Activated CD8-positive, alpha-beta T cell treated with anti-CD3 and anti-CD28 coated beads, Interleukin-2, amount 10 ng/mL, durations not matched to agents 7 days and 5 days (primary cell): ENCODE measurements at places on chromosomes 7 and 10. TPM values are rescaled to one million over a fixed set of nuclear protein-coding genes. Genes with fewer than 3 reads are reported as not detected.

DNA sequence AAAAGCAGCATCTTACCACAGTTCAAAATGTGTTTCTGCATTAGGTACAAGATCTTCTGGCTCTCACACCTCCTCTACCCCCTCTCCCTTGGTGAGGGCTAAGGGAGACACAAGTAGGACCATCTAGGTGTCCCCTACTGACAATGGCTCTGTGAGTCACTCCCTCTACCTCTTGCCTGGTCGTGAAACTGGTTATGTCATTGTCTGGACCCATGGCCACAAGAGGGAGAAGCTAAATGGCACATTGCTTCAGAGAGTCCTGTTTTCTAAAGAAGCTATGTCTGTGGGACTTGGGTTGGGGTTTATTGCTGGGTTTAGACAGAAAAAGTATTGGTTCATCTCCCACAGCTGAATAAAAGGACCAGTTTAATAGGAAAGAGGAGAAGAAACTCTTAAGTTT lies 4.0 kb upstream of the PLXNA4 start:
- H3K27me3 ChIP-seq = peaks cover 39% of the 10 kb centered on the region
- peak overlapping the region; percentile 53 for H3K27ac ChIP-seq
- H3K36me3 ChIP-seq = peaks cover 1% of the 10 kb centered on the region
- DNase-seq = peak; percentile 46
- H3K4me3 ChIP-seq = no peak overlapping the region

GRCh38 chr10:122258136-122259074 lies 12.7 kb upstream of the BTBD16 start:
- H3K27me3 ChIP-seq = peaks cover 8% of the 10 kb centered on the region
- H3K27ac ChIP-seq = no peak overlapping the region
- H3K4me3 ChIP-seq = no peak overlapping the region
- H3K36me3 ChIP-seq = no peaks in the 10 kb centered on the region
- no peak for DNase-seq
- no peaks in the 10 kb centered on the region for H3K4me1 ChIP-seq

DNA sequence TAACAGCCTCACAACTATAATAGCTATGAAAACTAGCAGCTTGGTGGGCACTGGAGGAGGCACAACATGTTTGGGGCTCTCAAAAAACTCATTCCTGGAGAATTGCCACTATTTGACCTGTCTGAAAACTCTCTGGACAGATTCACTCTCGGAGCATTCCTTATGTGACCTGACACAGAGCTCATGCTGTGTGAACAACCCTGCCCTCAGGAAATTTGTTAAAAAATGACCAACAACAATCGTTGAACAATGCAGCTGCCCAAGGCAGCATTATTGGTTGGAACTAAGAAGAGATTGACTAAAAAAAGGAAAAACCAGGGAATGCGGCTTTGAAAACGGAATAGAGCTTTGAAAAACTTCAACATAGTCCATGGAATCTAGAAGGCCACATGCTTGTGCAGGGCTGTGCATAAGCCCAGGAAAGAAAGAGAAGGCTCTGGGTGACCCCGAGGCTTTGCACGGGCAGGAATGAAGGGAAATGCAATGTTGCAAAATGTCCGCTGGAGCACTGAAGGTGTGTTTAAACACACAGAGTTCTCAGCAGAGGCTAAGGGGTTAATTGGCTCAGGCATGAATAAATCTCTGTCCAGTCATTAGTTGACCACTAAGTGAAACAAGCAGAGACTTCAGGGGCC lies 52.8 kb downstream of the NAMPT start:
- H3K27me3 ChIP-seq = peaks cover 34% of the 10 kb centered on the region
- H3K4me3 ChIP-seq = no peak overlapping the region

- peaks cover 39% of the 10 kb centered on the region for H3K27me3 ChIP-seq
- H3K27ac ChIP-seq = no peak overlapping the region
- H3K4me1 ChIP-seq = no peaks in the 10 kb centered on the region
- H3K36me3 ChIP-seq = no peaks in the 10 kb centered on the region
These were observed 19.5 kb downstream of the KCNH2 start for GRCh38 chr7:150958597-150958996.

DNA sequence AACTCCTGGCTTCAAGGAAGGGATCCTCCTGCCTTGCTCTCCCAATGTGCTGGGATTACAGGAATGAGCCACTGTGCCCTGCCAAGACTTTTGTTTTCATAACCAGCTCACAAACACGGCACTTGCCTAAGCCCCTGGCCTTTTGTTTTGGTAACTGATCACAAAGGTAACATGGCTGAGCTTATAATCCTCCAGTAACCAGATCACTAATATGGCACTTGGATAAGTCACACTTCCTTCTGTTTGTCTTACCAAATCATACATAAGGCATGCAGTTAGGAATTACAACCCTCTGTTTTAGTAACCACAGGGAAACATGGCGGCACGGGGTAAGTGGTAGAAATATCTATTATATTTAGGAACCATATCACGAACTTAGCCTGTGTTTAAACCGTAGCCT lies 577.1 kb downstream of the CALN1 start:
- H3K4me3 ChIP-seq = no peak overlapping the region
- no peaks in the 10 kb centered on the region for H3K27me3 ChIP-seq
- no peak overlapping the region for H3K27ac ChIP-seq
- H3K4me1 ChIP-seq = no peaks in the 10 kb centered on the region

DNA sequence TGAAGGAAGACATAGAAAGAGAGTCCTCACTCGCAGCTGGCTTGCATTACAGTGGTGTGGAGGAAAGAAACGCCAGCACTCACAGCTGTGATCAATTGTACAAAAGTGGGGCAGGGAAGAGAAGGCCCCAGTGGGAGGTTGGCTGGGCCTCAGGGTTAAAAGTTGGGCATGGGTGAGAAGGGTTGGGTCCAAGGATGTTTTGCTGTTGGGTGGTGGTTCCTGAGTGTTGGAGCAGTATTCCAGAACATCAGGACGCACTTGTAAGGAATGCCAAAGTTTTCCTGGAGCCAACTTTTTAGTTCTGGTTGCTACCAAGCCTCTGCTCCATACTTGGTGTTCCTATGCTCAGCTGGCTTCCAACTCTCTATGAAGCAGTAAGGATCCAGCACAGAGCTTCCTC lies 55.4 kb upstream of the MKRN1 start:
- H3K36me3 ChIP-seq = no peaks in the 10 kb centered on the region
- H3K27ac ChIP-seq = no peak overlapping the region
- no peaks in the 10 kb centered on the region for H3K4me1 ChIP-seq
- H3K4me3 ChIP-seq = no peak overlapping the region

- DNase-seq = no peak
- H3K27me3 ChIP-seq = peaks cover 2% of the 10 kb centered on the region
- H3K36me3 ChIP-seq = peaks cover 4% of the 10 kb centered on the region
- no peak overlapping the region for H3K27ac ChIP-seq
- peaks cover 32% of the 10 kb centered on the region for H3K4me1 ChIP-seq
- no peak overlapping the region for H3K4me3 ChIP-seq
These were observed 12.5 kb upstream of the HERPUD2 start for GRCh38 chr7:35707422-35707821.

DNA sequence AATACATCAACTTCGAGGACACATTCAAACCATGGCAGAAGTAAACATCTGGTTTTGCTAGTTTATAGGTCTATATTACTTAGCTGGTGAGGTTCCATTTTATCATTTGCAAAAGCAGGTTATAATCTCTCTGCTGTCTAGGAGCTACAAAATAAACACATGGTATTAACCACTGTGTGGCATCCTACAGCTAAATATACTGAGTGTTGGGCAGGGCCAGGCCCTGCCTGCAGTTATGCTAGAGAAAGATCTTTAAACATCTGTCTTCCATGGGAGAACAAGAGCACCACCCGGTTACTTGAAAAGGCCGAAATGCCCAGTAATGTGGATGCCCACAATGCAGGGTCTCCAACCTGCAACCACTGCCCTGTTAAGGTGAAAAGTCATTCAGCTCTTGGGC lies 20.6 kb upstream of the FKBP9 start:
- no peak for DNase-seq
- H3K4me3 ChIP-seq = no peak overlapping the region
- no peak overlapping the region for H3K27ac ChIP-seq
- no peaks in the 10 kb centered on the region for H3K27me3 ChIP-seq

- DNase-seq = no peak
- H3K27ac ChIP-seq = no peak overlapping the region
- H3K36me3 ChIP-seq = peaks cover 4% of the 10 kb centered on the region
- H3K27me3 ChIP-seq = no peaks in the 10 kb centered on the region
These were observed 15.0 kb upstream of the ARMC3 start for GRCh38 chr10:22912763-22913384.

GRCh38 chr10:108385963-108386362 lies 1221.5 kb upstream of the SORCS1 start:
- no peak for DNase-seq
- H3K4me3 ChIP-seq = no peak overlapping the region
- no peaks in the 10 kb centered on the region for H3K4me1 ChIP-seq
- no peaks in the 10 kb centered on the region for H3K27me3 ChIP-seq

- H3K4me3 ChIP-seq = no peak overlapping the region
- no peaks in the 10 kb centered on the region for H3K27me3 ChIP-seq
- no peaks in the 10 kb centered on the region for H3K36me3 ChIP-seq
- H3K4me1 ChIP-seq = no peaks in the 10 kb centered on the region
- no peak for DNase-seq
- no peak overlapping the region for H3K27ac ChIP-seq
These were observed 69.8 kb upstream of the TMEM140 start for GRCh38 chr7:135078051-135078450.

- no peak for DNase-seq
- no peaks in the 10 kb centered on the region for H3K36me3 ChIP-seq
- H3K4me3 ChIP-seq = peak overlapping the region; percentile 38
- peaks cover 47% of the 10 kb centered on the region for H3K27me3 ChIP-seq
These were observed 277.8 kb upstream of the NEBL start for GRCh38 chr10:21174715-21175495.

GRCh38 chr7:6623589-6624245 lies 8.3 kb downstream of the ZNF853 start:
- H3K4me1 ChIP-seq = peaks cover 46% of the 10 kb centered on the region
- H3K27me3 ChIP-seq = no peaks in the 10 kb centered on the region
- peaks cover 6% of the 10 kb centered on the region for H3K36me3 ChIP-seq
- DNase-seq = peak; percentile 52
- H3K27ac ChIP-seq = peak overlapping the region; percentile 87

- peaks cover 10% of the 10 kb centered on the region for H3K4me1 ChIP-seq
- H3K27me3 ChIP-seq = no peaks in the 10 kb centered on the region
- no peak for DNase-seq
- peaks cover 78% of the 10 kb centered on the region for H3K36me3 ChIP-seq
These were observed 53.8 kb downstream of the NCAPG2 start for GRCh38 chr7:158650821-158651225.

GRCh38 chr7:28591725-28592349 lies 179.5 kb downstream of the CREB5 start:
- no peaks in the 10 kb centered on the region for H3K27me3 ChIP-seq
- peak overlapping the region; percentile 72 for H3K4me3 ChIP-seq
- peak overlapping the region; percentile 86 for H3K27ac ChIP-seq
- peaks cover 7% of the 10 kb centered on the region for H3K36me3 ChIP-seq

GRCh38 chr10:96252730-96253129 lies 18.6 kb downstream of the BLNK start:
- no peaks in the 10 kb centered on the region for H3K36me3 ChIP-seq
- no peaks in the 10 kb centered on the region for H3K4me1 ChIP-seq
- H3K27me3 ChIP-seq = peaks cover 8% of the 10 kb centered on the region
- DNase-seq = no peak
- no peak overlapping the region for H3K4me3 ChIP-seq

The SPDYE1 gene
- not detected for total RNA-seq

The TMEM236 gene
- total RNA-seq = not detected

The STRIP2 gene
- total RNA-seq = 6.6 TPM

The HOXA4 gene
- total RNA-seq = not detected

The HEPACAM2 gene
- total RNA-seq = not detected

The HOXA13 gene
- total RNA-seq = not detected

The CPN1 gene
- not detected for total RNA-seq
